ENCODE measurements at places on chromosomes 3 and 15. TPM values are rescaled to one million over a fixed set of nuclear protein-coding genes. Genes with fewer than 3 reads are reported as not detected.

Gene ROPN1
- total RNA-seq = not detected

Gene CHRM5
- not detected for total RNA-seq

Gene UROC1
- not detected for total RNA-seq

Gene LRTM1
- not detected for total RNA-seq

Gene CCDC13
- 0.35 TPM for total RNA-seq

Gene ATP13A5
- total RNA-seq = not detected

Gene SAMD7
- not detected for total RNA-seq

Gene SLC22A14
- not detected for total RNA-seq

Gene SGO1
- 38.5 TPM for total RNA-seq

Gene IL12A
- 1.4 TPM for total RNA-seq

Gene TRIM42
- total RNA-seq = not detected

Gene PTPRG
- total RNA-seq = not detected

Gene TNNC1
- 2.6 TPM for total RNA-seq

Gene GOLGA8T
- 0.77 TPM for total RNA-seq

Gene TMC3
- not detected for total RNA-seq

Gene ITIH3
- total RNA-seq = not detected

Gene TMCO5A
- not detected for total RNA-seq

Gene FES
- total RNA-seq = 55.7 TPM

Gene USP4
- 79.9 TPM for total RNA-seq

Gene DBR1
- 22.0 TPM for total RNA-seq

Gene POPDC2
- 3.1 TPM for total RNA-seq

Gene UBAP1L
- 4.7 TPM for total RNA-seq

Gene TNFSF10
- 144 TPM for total RNA-seq

Gene PDZRN3
- not detected for total RNA-seq
